ENCODE measurements at places on chromosomes 1 and 21. TPM values are rescaled to one million over a fixed set of nuclear protein-coding genes. Genes with fewer than 3 reads are reported as not detected.

TLR5 gene
- 3.3 TPM for total RNA-seq

IFNLR1 gene
- total RNA-seq: 0.54 TPM

TACSTD2 gene
- 0.27 TPM for total RNA-seq

LEMD1 gene
- 6.1 TPM for total RNA-seq

UBE2U gene
- total RNA-seq: not detected

ILDR2 gene
- total RNA-seq: 72.6 TPM

SPRR2F gene
- total RNA-seq: not detected

SERTAD4 gene
- 8.3 TPM for total RNA-seq
